Activated CD4-positive, alpha-beta T cell treated with anti-CD3 and anti-CD28 coated beads, Interleukin-2, amount 10 ng/mL, durations not matched to agents 7 days and 5 days (primary cell): ENCODE measurements at places on chromosomes 4 and X. TPM values are rescaled to one million over a fixed set of nuclear protein-coding genes. Genes with fewer than 3 reads are reported as not detected.

The UGT2B15 gene
- total RNA-seq = not detected

The PRDM5 gene
- total RNA-seq = not detected

DNA sequence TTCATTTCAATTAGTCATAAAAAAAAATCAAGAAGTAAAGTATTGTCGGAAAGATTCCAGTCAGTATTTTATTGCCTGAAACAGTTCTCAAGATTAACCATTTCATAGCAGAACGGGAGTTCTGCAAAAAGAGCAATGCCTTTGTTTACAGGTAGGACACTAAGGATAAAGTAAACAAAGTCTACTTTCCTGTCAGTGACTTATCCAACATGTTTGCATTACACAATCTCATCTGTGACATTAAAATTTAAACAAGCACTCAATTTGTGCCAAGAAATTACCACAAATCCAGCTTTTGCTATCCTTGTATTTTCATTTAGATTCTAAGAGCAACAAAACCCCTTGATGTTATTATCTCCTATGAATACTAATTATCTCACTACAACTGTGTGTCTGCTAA, 306.5 kb upstream of the LDB2 start:
- H3K4me3 ChIP-seq = no peak overlapping the region
- H3K4me1 ChIP-seq = no peaks in the 10 kb centered on the region
- DNase-seq = no peak
- no peaks in the 10 kb centered on the region for H3K36me3 ChIP-seq
- peaks cover 12% of the 10 kb centered on the region for H3K27me3 ChIP-seq
- H3K27ac ChIP-seq = no peak overlapping the region

The STBD1 gene
- total RNA-seq = 0.77 TPM

The AKAP4 gene
- not detected for total RNA-seq

The HPGDS gene
- total RNA-seq = 0.15 TPM

The MAGEB1 gene
- total RNA-seq = not detected
